Fibroblast of skin of left biceps (primary cell): ENCODE measurements at places on chromosomes 3 and 15.
A peak's percentile ranks its signal among the peaks of the same experiment; 100 is the strongest.

GRCh38 chr3:123194552-123194951 lies 7.2 kb upstream of the SEC22A start:
- DNase-seq = no peak

DNA sequence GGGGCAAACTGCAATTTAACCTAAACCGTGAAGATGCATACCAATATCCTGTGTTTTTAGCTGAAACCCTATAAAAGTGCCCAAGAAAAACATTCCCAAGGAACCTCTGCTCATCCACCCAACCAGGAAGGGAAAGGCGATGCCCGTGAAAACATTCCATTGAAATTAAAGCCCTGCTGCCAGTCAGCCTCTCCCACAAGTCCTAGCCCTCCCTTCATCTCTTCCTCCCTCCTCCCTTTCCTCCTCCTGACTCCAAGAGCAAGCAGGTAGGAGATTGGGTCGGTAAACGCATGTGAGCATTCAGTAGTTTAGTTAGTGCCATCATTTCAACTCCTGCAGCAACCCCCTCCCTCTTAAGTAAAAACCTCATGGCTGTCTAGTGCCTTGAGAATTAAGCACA lies 27.7 kb downstream of the HES1 start:
- no peak for DNase-seq

DNA sequence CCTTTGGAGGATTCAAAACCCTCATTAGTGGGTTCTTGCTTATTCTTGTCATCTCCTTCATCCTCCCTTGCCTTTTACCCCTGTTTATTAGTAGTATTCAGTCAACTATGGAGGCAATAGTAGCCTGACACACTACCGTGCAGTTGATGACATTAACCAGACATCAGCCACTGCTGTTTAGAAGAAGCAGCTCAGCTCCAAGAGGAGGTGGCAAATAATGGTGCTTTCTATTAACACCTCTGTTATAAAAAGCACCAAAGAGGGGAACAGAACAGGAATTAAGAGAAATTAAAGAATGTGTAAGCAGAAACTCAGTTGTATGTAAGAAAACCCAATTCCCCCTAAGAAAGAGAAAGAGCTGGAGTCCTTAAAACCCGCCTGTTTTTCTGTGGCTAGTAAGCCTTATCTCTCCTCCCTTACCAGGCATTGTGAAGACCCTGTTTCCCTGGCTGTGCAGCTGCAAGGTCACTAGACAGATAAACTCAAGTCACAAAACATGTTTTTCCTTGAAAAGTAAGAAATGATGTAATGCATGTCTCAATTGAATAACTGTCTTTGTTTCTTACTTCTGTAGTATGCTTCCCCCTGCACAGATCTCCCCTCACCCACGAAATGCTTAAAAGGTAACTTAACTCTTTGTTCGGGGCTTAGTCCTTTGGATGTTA lies 21.2 kb downstream of the CCR4 start:
- DNase-seq = no peak

DNA sequence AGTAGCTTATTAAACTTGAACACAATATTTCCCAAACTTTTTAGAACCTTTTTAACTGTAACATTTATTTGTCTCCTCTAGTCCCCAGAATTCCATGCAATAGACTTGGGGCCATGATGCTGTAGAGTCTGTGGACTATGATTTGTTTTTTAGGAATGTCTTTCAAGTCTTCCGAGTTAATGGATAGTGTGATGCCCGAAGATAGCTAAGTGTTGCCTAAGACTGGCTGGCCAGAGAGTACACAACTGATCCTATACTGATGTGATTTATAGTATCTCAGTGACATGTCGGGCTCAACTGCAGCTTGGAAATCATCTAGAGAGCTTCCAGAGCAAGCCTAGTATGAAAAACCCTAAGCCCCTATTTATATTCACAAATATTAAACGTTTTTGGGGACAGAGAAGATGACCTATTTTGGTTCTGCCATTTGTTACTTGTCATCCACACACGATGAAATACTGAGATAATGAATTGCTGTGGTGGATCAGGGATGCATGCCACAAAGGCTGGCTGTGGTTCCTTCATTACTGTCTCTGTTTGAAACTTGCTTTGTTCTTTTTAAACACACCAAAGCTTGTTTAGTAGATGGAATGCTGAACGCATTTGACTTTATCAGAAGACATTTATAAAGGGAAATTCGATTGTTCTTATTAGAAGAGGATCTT lies 507.4 kb downstream of the TAFA4 start:
- no peak for DNase-seq

DNA sequence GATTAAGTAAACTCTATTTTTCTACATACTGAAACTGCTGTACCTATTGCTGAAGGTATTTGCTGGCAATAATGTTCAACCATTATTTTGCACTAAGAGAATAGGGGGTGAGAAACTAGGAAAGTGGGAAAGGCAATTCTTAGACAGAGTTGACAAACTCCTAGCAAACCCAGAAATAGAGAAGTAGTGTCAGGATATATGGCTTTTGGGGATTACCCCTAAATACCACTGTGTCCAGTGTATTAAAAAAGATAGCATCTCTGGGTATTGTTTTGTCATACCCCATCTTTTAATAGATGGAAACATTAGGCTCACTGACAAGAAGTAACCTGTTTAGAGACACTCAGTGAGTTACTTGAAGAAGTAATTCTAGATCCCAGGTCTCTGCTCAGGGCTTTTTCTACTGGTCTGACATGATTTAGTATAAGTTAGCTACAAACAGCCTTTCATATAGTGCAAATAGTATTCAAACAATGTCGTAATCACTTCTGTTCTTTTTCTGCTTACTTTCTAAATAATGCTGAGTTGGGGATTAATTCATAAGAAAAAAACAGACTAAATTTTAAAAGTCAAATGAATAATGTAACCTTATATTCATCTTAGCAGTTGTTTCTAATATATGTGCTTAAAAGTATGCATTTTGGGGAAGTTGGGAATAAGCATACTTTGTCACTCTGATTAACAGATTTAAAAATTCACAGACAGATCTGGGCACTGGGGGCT lies 107.2 kb downstream of the IL1RAP start:
- no peak for DNase-seq

DNA sequence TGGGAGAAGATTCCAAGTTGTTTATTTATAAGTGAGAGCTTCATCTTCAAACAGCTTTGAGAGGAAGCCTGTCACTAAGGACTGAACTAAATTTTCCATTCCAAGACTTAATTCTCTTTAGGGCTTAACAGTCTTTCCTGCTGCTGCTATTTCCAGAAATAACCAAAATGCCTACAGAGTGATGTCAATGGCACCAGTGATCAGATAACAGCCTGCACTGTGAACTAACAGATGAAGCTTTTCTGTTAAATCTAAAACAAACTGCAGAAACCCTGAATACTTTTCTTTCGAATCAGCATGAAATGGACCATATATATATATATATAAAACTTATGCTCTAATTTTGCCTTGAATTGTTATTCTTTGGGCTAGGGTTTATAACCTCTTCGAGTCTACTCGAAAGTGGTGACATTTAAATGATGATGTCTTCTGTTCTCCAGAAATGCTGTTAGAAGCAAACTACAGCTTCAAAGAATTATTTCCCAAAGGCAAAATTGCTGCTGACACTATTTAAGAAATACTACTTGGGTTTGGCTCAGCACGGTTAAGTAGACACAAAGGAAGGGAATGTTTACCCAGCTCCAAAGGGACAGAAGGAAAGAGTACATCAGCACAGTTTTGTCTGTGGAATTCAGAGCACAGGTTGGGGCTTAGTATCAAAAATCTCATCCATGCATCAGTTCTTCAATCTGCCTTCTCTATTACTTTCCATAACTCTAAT lies 238.5 kb upstream of the LRRN1 start:
- DNase-seq = peak; percentile 40

- DNase-seq = no peak
Measured at GRCh38 chr3:4355401-4356219, 52.4 kb downstream of the SETMAR start.

GRCh38 chr3:152610622-152611021 lies 224.3 kb upstream of the P2RY1 start:
- no peak for DNase-seq

DNA sequence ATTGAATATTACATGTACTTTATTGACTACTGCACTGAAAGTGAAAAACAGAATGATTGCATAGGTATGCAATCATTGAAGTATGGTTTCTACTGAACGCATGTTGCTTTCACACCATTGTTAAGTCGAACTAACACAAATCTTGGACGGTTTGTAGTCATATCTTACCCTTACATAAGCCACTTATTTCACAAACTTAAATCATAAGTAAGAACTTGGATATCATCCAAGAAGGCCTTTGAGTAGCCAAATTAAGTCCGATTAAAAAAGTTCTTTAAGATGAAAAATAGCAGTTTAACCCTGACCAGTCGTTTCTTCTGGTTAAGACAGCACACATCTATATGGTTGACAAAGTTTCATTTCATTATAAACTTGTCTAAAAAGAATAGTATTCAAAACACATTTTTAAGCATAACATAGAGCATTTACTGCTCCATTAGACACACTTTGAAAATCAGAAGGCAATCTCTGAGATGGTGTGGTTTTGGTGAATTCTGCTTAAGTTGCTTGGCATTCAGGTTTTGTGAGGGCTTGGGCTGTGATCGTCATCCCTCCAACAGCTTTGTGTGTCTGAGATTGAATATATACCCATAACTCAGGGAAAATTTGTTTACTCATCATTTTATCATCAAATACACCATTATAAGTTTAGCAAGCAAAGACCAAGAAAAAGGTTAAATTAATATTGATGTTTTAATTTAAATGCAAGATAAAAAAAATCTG lies 92.2 kb downstream of the NFKBIZ start:
- DNase-seq = no peak

DNA sequence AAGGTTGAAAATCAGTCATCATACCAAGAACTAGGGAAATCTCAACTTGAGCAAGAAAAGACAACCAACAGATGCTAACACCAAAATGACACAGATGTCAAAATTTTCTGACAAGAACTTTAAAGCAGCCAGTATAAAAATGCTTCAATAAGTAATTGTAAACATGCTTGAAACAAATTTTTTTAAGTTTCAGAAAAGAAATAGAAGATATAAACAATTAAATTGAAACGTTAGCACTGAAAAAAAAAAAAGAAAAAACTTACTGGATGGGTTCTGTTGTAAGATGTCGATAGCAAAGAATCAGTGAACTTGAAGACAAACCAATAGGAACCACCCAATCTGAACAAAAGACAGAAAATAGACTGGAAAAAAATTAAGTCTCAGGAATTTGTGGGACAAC lies 8.0 kb downstream of the MYD88 start:
- DNase-seq = no peak

- DNase-seq = no peak
Measured at GRCh38 chr3:140406655-140407054, 271.2 kb upstream of the TRIM42 start.

DNA sequence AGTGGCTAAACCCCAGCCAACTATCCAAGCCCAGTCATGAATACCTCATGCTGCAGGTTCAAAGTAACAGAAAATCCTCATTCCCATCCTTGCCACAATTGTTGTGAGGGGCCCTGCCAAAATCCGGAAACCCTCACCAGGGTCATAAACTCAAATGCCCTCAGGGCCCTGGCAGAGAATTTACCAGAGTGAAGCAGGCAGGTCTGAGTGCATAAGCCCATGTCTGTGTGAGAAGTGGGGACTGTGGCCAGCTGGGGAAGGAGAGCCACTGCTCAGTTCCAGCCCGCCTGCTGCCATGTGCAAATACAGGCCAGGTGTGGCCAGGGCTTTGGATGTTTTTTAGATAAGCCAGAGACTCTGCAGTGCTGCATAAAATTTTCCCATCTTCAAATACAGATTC lies 7.0 kb downstream of the CEP152 start:
- no peak for DNase-seq

- peak; percentile 63 for DNase-seq
Measured at GRCh38 chr15:38843051-38843501, 278.5 kb upstream of the RASGRP1 start.

DNA sequence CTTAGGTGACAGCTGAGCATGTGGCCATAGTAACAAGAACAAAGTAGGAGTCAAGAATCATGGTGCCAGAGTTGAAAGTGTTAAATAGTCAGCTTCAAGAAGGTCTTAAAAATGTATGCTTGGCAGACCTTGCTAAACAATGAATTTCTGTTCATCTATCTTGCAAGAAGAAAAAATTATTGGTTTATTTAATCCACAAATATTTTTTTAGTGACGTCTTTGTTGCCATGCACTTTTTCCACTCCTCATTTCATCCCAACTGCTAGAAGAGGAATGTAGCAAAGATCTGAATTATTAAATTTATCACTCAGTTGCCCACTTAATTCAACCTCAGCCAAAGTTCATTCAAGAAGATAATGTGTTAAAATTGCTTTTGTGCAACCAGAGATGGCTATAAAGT lies 3.2 kb upstream of the SLC4A7 start:
- DNase-seq = no peak

DNA sequence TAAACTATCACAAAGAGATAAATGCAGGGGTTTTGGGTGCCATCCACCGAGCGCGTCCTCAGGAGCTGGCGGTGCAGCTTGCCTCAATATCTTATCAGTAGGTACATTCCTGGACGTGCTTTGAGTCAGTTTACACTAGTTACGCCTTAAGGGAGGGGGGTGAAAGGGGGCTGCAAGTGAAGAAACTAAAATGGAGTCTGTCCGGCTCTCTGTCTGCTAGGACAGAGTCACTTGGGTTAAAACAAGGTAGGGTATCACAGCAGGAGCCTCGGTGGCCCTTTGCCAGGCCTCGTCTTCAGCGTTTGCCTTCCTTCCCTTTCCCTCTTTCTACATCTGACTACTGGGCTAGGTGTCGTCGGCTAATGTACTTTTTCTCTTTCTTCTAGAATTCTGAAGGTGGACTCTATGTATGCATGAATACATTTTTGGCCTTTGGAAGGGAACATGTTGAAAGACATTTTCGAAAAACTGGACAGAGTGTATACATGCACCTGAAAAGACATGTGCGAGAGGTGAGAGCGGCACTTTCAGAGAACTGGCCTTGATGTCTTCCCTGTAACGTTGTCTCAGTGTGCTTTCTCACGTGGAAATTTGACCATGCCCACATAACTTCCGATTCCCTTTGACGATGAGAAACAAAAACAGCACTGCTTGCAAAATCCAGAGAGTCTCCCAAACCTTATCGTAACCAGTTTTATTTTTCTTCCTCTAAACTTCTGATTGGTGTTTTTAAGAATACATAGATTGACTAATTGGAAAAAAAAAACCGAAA lies 28.8 kb downstream of the USP13 start:
- DNase-seq = no peak

DNA sequence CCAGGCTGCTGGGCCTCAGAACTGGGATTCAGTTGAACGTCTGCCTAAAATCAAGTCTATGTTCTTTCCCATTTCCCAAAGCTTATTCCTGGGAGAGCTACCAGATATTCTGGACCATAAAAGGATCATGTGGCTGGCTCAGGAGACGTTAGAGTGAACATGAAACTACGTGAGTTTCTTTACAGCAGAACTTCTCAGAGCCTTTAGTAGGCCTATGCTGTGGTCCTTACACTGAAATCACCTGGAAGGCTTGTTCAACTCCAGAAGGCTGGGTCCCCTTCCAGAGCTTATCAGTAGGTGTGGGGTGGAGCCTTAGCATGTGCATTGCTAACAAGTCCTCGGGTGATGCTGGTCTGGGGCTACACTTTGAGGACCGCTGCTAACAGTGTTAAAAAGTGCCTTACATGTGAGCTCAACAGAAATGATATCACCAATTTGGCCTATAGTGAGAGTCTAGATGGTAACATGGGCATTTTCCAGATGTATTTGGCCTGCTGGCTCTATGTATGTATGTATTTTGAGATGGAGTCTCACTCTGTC lies 50.7 kb downstream of the LMCD1 start:
- no peak for DNase-seq

- no peak for DNase-seq
Measured at GRCh38 chr3:149585401-149585726, 72.5 kb downstream of the WWTR1 start.
